ENCODE measurements at places on chromosomes 16 and 17.

GRCh38 chr17:1186923-1187771 is 7.4 kb upstream of the ABR start:
- peak; percentile 93 for DNase-seq

GRCh38 chr17:57550016-57550415 is 195.1 kb downstream of the CCDC182 start:
- no peak for DNase-seq

GRCh38 chr17:41636652-41637051 is 12.3 kb upstream of the KRT17 start:
- DNase-seq = no peak

- no peak for DNase-seq
Observed at GRCh38 chr17:28926366-28926765, 23.5 kb upstream of the DHRS13 start.

DNA sequence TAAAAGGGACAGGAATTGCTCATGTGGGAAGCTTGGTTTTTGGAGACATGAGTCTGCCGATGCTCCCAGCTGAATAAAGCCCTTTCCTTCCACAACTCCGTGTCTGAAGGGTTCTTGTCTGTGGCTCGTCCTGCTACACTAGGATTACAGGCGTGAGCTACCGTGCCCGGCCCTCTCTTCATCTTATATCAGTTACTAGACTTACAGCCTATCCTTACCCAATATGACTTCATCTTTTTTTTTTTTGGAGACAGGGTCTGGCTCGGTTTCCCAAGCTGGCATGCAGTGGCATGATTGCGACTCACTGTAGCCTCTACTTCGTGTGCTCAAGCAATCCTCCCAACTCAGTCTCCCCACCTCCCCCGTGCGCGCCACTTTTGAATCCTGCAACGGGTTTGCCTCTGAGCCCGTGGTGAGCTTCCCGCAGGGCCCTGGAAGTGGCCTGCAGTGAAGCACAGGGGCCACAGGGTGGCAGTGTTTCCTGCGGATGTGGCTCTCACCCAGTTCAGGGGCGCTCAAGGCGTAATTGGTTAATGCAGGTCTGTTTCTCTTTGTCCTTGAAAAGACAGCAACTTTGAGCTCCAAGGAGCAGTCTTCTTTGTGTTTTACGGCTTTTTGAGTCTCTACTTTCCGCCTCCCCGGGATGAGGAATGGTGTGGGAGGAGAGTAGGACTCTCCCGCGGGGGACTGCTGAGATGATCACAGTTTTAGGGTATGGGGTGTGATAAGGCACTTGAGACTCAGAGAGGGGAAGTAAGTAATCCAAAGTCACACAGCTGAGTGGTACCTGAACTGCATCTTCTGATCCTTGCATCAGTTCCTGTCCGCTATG is 22.7 kb upstream of the GPRC5B start:
- DNase-seq = peak; percentile 73

- DNase-seq = no peak
Observed at GRCh38 chr17:14245002-14245401, 8.3 kb upstream of the CDRT15 start.

- DNase-seq = no peak
Observed at GRCh38 chr16:29641561-29641960, 21.5 kb upstream of the SPN start.

GRCh38 chr17:27481327-27481726 is 25.1 kb downstream of the KSR1 start:
- no peak for DNase-seq

DNA sequence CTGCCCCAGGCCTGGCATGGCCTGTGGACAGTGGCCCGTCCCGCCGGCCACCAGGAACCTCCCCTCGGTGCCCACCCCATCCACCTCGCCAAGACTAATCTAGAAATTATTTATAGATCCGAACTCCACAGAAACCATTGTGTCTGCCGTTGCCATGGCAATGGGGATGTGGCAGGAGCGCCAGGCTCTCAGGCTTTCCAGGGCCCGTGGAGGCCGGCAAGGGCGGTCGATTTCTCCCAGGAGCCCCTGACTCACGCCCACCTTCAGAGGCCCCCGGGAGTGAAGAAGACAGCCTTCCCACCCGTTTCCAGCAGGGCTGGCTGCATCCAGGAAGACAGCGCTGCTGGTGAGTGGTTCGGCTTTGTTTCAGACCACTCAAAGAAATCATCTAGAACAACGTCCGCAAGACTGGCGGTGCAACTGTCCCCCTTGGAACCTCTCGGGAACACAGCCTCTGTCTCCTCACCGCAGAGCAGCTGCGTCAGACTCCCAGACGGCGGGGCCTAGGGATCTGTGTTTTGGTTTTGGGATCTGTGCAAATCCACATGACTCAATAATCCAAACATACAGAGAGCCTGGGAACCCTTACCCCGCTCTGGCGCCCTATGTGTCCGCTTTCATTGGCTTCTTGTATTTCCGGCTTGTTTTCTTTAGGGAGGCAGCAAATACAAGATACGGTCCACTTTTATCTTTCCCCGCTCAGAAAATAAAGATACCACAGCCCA is 48.5 kb upstream of the ZCCHC14 start:
- peak; percentile 35 for DNase-seq

DNA sequence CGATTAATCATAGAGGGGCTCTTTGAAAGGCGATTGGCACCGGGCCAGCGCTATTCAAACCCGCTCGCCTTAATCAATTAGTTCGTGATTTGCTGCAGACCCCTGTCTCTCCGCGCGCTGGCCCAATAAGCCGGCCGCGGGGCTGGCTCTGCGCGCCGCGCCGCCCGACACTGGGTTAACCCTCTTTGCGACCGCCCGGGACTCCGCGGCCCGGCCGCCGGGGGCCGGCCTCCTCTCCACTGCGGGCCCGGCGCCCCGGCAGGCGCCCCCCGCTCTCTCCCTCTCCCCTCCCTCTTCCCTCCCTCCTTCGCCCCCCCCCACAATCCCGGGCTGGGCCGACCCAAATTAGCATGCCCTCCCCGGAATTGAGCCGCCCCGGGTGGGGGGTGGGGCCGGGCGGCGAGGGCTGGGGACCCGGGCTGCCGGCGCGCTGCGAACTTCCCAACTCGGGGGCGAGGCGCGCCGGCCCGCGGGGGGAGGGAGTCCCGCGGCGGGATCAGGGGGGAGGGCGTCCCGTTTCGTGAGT is 428 bp upstream of the SALL1 start:
- peak; percentile 45 for DNase-seq

- DNase-seq = no peak
Observed at GRCh38 chr16:74825016-74825415, 50.4 kb upstream of the FA2H start.

DNA sequence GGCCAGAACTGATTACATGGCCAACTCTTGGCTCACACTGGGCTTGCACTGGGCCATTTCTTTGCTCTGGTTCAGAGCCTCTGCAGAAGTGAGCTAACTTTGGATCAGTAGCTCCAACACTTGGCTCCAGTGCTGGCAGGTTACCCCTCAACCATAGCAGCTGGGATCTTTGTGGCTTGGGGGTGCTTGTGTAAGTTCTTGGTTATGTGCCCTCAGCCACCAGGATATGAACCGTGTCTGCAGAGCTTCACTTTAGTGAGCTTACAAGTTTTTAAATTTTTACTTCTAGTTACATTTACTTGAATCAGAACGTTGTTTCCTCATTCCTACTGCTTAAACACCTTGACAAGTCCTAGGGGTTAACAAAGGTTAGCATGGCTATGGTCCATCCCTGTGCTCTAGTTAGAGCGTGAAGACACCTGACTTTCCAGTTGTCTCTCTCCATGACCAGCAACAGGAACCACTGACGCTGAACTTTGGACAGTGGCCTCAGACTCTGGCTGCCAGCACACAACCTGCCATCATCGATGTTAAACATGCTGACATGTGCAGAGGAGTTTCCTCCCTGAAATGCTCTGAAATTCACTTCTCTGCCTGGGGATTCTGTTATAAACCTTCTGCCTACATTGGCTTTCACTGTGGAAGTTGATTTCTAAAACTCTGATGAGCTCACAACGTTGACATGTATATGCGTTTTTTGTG is 4.1 kb downstream of the PDF start:
- no peak for DNase-seq

GRCh38 chr17:6092903-6093468 is 22.8 kb downstream of the WSCD1 start:
- DNase-seq = no peak

- no peak for DNase-seq
Observed at GRCh38 chr17:66098040-66098439, 93.9 kb downstream of the CEP112 start.

GRCh38 chr16:88437367-88437964 is 15.6 kb upstream of the ZFPM1 start:
- DNase-seq = no peak

- no peak for DNase-seq
Observed at GRCh38 chr17:44741316-44741715, 17.5 kb upstream of the ADAM11 start.

DNA sequence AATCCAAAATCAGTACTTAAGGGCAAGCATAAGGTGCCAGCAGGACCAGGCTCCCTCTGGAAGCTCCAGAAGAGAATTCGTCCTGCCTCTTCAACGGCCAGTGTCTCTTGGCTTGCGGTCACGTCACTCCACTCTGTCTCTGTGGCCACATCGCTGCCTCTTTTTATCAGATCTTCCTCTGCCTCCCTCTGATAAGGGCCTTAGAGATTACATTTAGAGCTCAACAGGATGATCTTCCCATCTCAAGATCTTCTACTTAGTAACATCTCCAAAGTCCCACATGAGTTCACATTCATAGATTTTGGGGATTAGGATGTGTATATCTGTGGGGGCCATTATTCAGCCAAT is 16.9 kb downstream of the MPG start:
- no peak for DNase-seq

DNA sequence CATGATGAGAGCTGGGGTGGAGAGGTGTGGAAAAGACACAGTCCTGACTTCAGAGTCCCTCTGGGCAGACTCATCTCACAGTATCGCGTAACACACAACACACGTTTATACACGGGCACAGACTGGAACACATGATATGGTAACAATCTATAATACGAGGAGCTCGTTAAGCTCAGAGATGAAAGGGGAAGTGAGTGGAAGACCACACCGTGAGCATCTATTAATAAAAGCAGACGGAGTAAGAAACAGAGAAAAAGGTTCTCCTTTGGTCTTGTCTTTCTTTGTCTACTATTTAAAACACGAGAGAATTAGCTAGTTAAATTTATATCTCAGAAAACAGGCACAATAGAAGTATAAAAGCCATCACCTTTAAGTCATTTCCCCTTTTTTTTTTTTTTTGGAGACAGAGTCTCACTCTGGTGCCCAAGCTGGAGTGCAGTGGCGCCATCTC is 13.5 kb downstream of the ANKRD11 start:
- DNase-seq = no peak

DNA sequence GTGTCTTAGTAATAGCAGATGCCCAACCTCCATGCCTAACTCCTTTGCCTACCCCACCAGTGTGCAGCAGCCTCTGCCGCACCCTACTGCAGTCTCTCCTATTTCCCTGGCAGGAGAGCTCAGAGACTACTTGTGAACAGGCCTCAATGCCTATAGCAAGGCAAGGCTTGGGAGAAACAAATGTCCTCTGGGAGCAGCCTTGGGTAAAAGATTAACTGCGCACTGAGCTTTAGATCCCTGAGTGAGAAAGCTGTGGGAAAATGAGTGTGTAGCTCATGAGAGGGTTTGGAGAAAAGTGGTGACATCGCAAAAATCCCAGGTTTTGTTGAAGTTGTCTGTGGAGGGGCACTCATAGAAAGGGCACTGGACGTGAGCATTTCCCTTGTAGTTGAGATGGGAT is 335.8 kb downstream of the WWOX start:
- DNase-seq = no peak

GRCh38 chr17:34347063-34347462 is 9.2 kb upstream of the CCL13 start:
- DNase-seq = no peak

- peak; percentile 85 for DNase-seq
Observed at GRCh38 chr17:45293413-45294211, 23.2 kb downstream of the MAP3K14 start.

GRCh38 chr17:78998311-78999055 is 11.1 kb downstream of the CANT1 start:
- DNase-seq = no peak

DNA sequence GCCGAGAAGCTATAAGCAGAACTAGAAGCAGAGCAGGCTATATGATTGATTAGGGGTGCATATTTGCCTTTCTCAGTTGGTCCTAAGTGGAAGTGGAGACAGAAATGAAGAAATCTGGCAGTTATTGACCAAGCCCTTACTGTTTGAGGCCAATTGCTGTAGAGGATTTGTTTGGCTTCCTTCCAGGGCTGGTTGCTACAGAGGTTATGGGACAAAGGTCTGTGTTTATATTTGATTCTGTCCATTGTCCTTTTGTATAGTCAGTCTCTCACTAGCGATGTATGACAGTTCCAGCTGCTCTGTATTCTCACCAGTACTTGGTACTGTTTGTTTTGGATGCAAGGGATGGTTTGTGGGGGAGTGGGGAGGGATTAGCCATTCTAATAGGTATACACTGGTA is 7.3 kb upstream of the ALOX15 start:
- no peak for DNase-seq

DNA sequence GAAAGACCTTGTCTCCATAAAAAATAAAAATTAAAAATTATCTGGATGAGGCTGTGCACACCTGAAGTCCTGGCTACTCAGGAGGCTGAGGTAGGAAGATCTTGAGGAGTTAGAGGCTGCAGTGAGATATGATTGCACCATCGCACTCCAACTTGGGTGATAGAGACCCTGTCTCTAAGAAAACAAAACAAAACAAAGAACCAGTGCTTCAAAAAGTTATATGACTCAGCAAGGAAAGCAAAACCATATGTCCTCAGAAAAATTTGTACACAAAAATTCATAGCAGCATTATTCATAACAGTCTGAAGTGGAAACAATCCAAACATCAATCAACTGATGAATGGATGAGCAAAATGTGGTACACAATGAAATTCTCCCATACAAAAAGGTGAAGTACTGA is 48.9 kb downstream of the SLFN5 start:
- DNase-seq = no peak

DNA sequence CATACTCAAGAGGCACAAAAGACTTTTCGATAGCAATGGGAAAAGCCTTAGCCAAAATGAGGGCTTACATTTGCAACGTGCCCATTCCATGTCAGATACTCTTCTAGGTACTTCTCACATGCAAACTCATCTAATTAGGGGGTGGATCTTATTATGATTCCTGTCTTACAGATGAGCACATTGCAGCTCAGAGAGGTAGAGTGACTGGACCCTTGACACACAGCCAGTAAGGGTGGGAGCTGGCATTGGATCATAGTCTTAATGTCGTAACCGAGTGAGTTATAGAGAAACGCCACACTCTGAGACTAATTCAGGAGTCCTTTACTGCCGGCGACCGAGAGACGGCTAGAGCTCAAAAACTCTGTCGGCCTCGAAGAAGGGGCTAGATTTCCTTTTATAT is 78.8 kb upstream of the GRIN2A start:
- DNase-seq = no peak

GRCh38 chr17:68591583-68591982 is 9.6 kb downstream of the FAM20A start:
- peak; percentile 63 for DNase-seq

DNA sequence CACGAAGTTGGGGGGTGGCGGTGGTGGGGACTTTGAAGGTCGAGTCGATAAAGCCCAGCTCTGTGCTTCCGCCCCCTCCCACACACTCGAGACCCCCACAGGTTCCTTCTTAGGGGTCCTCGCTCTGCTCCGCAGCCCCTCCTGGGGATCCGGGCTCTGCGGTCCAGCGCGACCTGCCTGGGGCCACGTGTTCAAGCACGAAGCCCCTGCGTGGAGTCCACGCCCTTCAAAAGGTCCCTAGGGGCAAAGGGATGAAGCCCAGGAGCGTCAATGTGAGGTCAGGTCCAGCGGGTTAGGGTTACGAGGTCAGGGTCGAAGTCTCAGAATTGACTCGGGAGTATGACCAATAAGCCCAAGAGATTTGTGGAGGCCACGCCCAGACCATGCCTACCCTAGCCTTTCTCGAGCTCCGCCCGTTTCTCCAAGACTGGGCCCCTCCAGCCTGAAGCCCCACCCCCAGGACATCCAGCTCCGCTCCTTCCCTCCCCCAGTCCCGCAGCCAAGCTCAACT is 786 bp upstream of the CACNA1G start:
- DNase-seq = peak; percentile 93

Measured in H54 (cell line).